ENCODE measurements at places on chromosomes 1 and 21.
A peak's percentile ranks its signal among the peaks of the same experiment; 100 is the strongest.

- H3K4me3 ChIP-seq: no peak overlapping the region
- no peak for DNase-seq
- H3K4me1 ChIP-seq: peaks cover 43% of the 10 kb centered on the region
- peaks cover 11% of the 10 kb centered on the region for H3K36me3 ChIP-seq
- no peaks in the 10 kb centered on the region for H3K27me3 ChIP-seq
- no peak overlapping the region for H3K27ac ChIP-seq
Observed at GRCh38 chr1:183913567-183913993, 108.7 kb downstream of the RGL1 start.

- H3K4me1 ChIP-seq: peaks cover 13% of the 10 kb centered on the region
- DNase-seq: no peak
- peaks cover 69% of the 10 kb centered on the region for H3K36me3 ChIP-seq
- no peaks in the 10 kb centered on the region for H3K27me3 ChIP-seq
- no peak overlapping the region for H3K27ac ChIP-seq
- H3K4me3 ChIP-seq: no peak overlapping the region
Observed at GRCh38 chr21:46567348-46567747, 37.5 kb downstream of the S100B start.

- peaks cover 2% of the 10 kb centered on the region for H3K27me3 ChIP-seq
- H3K36me3 ChIP-seq: no peaks in the 10 kb centered on the region
- H3K4me1 ChIP-seq: no peaks in the 10 kb centered on the region
- H3K4me3 ChIP-seq: no peak overlapping the region
Observed at GRCh38 chr1:13607002-13607401, 23.4 kb downstream of the PDPN start.

- no peak overlapping the region for H3K27ac ChIP-seq
- DNase-seq: no peak
- H3K27me3 ChIP-seq: no peaks in the 10 kb centered on the region
- H3K36me3 ChIP-seq: peaks cover 19% of the 10 kb centered on the region
- H3K4me3 ChIP-seq: no peak overlapping the region
Observed at GRCh38 chr1:236204656-236205055, 62.3 kb downstream of the GPR137B start.

DNA sequence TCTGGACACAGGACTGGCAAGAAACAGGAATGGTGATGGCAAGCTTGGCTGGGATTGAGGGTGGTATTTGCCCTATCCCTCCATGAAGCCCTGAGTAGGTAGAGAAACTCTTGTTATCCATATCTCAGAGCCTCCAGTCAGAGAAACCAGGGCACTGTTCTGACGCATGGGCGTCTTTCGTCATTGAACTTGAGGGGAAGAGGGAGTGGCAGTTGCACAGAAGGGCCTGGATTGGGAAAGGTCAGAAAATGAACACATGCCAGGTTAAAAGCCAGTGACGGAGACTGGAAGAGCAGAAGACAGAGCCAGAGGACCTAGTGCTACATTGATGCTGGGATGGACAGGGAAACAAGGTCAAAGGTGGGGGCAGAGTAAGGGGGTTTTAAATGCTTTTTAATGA lies 516.7 kb downstream of the PLPP3 start:
- H3K4me3 ChIP-seq: no peak overlapping the region
- no peaks in the 10 kb centered on the region for H3K36me3 ChIP-seq
- H3K27me3 ChIP-seq: no peaks in the 10 kb centered on the region
- no peaks in the 10 kb centered on the region for H3K4me1 ChIP-seq
- no peak for DNase-seq

GRCh38 chr1:192812420-192813209 lies 3.8 kb downstream of the RGS2 start:
- no peak overlapping the region for H3K27ac ChIP-seq
- H3K4me1 ChIP-seq: peaks cover 12% of the 10 kb centered on the region
- DNase-seq: no peak

DNA sequence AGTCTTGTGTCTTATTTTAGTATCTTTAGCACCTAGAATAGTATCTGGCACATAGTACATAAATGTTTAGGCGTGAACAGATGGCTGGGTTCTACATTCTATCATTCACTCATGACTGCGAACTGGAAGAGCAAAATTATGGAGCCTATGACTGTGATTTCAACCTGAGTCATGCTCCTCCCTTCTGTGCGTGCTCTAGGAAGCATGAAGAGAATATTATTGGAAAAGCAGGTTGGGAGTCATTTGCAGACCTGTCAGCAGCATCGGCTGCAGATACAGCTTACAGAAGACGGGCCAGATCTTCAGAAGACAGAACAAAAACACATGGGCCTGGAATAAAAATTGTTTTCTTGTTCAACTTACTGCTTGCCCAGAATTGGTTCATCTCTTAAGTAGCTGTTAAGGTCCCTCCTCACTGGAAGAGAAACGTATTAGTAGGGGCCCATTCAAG lies 344.0 kb upstream of the USP24 start:
- H3K4me3 ChIP-seq: no peak overlapping the region
- no peak for DNase-seq
- no peak overlapping the region for H3K27ac ChIP-seq
- no peaks in the 10 kb centered on the region for H3K36me3 ChIP-seq

- H3K27me3 ChIP-seq: no peaks in the 10 kb centered on the region
- no peaks in the 10 kb centered on the region for H3K36me3 ChIP-seq
- no peak overlapping the region for H3K27ac ChIP-seq
- no peak for DNase-seq
- no peak overlapping the region for H3K4me3 ChIP-seq
Observed at GRCh38 chr1:80305466-80305865, 1298.9 kb upstream of the ADGRL4 start.

DNA sequence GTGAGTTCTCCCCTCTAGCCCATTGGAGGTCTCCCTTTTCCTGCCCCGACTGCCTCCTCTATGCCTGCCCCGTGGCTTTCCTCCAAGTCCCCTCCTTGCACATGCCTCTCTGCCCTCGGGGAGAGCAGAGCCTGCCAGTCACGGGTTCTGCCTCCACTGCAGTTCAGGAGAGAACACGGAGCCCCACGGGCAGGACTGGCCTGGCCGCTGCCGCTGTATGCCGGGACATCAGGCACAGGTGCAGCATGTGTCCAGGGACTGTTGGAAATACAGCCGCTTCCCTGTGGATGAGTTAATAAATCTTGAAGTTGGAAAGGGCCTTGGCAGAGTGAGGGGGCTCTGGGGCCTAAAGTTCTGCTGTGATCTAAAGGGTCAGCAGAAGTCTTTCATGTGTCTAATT lies 676.6 kb downstream of the MATN1 start:
- no peaks in the 10 kb centered on the region for H3K4me1 ChIP-seq
- H3K4me3 ChIP-seq: no peak overlapping the region
- H3K36me3 ChIP-seq: no peaks in the 10 kb centered on the region

DNA sequence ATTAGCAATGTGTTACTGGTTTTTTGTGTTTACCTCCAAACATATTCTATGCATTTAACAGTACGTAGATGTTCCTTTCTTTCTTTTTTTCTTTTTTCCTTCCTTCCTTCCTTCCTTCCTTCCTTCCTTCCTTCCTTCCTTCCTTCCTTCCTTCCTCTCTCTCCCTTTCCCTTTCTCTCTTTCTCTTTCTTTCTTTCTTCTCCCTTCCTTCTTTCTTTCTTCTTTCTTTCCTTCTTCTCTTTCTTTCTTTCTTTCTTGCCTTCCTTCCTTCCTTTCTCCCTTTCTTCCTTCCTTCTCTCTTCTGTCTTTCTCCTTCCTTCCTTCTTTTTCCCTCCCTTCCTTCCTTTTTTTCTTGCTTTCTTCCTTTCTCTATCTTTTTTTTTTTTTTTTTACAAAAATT lies 46.2 kb upstream of the GNG12 start:
- no peaks in the 10 kb centered on the region for H3K4me1 ChIP-seq
- no peak overlapping the region for H3K4me3 ChIP-seq

DNA sequence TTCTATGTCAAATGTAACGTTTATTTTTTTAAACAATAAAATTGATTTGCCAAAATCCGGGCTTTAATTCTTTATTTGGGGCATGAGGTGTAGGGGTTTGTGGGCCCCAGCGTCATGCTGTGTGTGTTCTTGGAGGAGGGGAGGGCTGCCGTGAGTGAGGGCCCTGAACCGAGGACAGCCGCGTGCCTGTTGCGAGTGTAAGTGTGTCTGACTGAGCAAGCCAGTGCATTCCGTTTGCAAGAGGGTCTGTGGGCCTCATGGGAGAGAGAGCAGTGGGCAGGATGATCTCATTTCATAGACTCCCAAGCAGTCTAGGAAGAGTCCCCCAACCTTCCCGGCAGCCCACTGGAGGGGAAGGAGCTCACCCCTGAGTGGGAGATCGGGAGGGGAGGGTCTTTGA lies 21.4 kb upstream of the SPSB1 start:
- no peak overlapping the region for H3K27ac ChIP-seq
- peaks cover 11% of the 10 kb centered on the region for H3K36me3 ChIP-seq
- no peak overlapping the region for H3K4me3 ChIP-seq
- no peak for DNase-seq

- H3K4me3 ChIP-seq: no peak overlapping the region
- no peak overlapping the region for H3K27ac ChIP-seq
- H3K4me1 ChIP-seq: no peaks in the 10 kb centered on the region
- DNase-seq: no peak
Observed at GRCh38 chr1:55986003-55986402, 593.4 kb downstream of the PLPP3 start.

GRCh38 chr1:103561643-103562395 lies 9.6 kb upstream of the AMY2B start:
- H3K36me3 ChIP-seq: peaks cover 2% of the 10 kb centered on the region
- no peaks in the 10 kb centered on the region for H3K27me3 ChIP-seq
- H3K4me3 ChIP-seq: no peak overlapping the region
- DNase-seq: no peak

- peaks cover 55% of the 10 kb centered on the region for H3K4me1 ChIP-seq
- no peak overlapping the region for H3K4me3 ChIP-seq
- no peak for DNase-seq
- no peaks in the 10 kb centered on the region for H3K27me3 ChIP-seq
- H3K27ac ChIP-seq: peak overlapping the region; percentile 56
- peaks cover 64% of the 10 kb centered on the region for H3K36me3 ChIP-seq
Observed at GRCh38 chr21:43869486-43870325, 4.7 kb downstream of the AGPAT3 start.

GRCh38 chr1:159922511-159923202 lies 2.6 kb downstream of the TAGLN2 start:
- no peaks in the 10 kb centered on the region for H3K27me3 ChIP-seq
- peaks cover 56% of the 10 kb centered on the region for H3K36me3 ChIP-seq
- H3K27ac ChIP-seq: peak overlapping the region; percentile 99

DNA sequence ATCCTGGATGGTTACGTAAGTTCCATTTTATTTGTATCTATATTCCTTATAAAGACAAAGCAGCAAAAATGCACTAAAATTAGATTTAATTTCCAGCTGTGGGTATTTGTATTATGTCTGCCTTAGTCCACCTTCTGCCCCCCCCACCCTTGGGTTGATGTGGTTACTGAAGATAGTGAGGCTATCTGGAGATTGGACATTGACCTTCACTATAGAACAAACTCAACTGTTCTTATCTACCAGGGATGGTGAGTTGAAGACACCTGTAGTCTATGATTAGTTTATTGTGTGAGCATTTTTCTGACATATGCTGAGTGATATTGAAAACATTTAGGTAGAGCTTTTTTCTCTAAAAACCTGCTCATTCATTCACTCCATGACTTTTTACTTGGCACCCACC lies 122.2 kb downstream of the NFIA start:
- H3K27me3 ChIP-seq: peaks cover 2% of the 10 kb centered on the region
- H3K4me1 ChIP-seq: no peaks in the 10 kb centered on the region
- no peaks in the 10 kb centered on the region for H3K36me3 ChIP-seq
- H3K27ac ChIP-seq: no peak overlapping the region

- DNase-seq: no peak
- H3K4me1 ChIP-seq: peaks cover 27% of the 10 kb centered on the region
- no peaks in the 10 kb centered on the region for H3K27me3 ChIP-seq
- peak overlapping the region; percentile 89 for H3K27ac ChIP-seq
- peaks cover 30% of the 10 kb centered on the region for H3K36me3 ChIP-seq
Observed at GRCh38 chr1:32627596-32628162, 22.7 kb downstream of the ZBTB8OS start.

DNA sequence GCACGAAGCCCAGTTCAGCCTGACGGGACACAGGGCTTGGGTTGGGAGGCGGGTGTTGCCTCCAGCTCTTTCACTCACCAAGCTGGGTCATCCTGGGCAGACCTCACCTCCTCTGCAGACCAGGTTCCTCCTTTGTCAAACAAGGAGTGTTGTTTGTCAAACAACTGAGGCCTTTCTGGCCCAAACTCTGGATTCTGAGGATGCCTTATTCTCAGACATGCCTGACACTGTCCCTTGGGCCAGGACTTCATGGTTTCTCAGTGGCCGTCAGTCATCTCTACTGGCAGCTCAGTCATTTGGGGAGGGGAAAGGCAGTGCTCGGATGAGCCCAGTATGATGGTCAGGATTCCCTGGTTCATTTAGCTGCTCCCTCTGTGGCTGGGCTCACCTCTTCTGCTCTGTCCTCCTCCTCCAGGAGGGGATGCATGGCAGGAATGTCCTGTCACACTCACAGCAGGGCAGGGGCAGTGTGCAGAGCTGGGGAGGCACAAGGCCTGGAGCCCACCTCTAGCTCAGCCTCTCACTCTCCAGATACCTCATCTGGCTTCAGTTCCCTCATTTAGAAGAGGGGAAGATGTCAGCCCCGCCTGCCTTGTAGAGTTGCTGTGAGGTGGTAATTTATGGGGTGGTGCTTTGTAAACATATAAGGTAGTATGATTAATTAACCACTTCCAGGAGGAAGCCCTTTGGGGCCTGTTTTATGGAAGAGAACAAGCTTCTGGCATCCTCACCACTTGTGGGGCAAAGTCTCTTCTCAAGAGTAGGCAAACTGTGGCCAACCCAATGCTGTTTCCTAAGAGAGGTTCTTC lies 20.6 kb downstream of the SLC2A1 start:
- no peaks in the 10 kb centered on the region for H3K27me3 ChIP-seq
- DNase-seq: no peak
- peak overlapping the region; percentile 93 for H3K27ac ChIP-seq
- H3K4me3 ChIP-seq: peak overlapping the region; percentile 62
- H3K36me3 ChIP-seq: peaks cover 86% of the 10 kb centered on the region

- H3K27me3 ChIP-seq: no peaks in the 10 kb centered on the region
- DNase-seq: no peak
- peaks cover 22% of the 10 kb centered on the region for H3K36me3 ChIP-seq
- peaks cover 5% of the 10 kb centered on the region for H3K4me1 ChIP-seq
- no peak overlapping the region for H3K4me3 ChIP-seq
Observed at GRCh38 chr1:149967646-149968045, 31.0 kb upstream of the MTMR11 start.

GRCh38 chr1:189356206-189356605 lies 1121.5 kb downstream of the BRINP3 start:
- H3K4me3 ChIP-seq: no peak overlapping the region
- no peaks in the 10 kb centered on the region for H3K36me3 ChIP-seq
- H3K4me1 ChIP-seq: no peaks in the 10 kb centered on the region
- no peak for DNase-seq
- no peak overlapping the region for H3K27ac ChIP-seq
- H3K27me3 ChIP-seq: no peaks in the 10 kb centered on the region

- no peaks in the 10 kb centered on the region for H3K36me3 ChIP-seq
- peaks cover 21% of the 10 kb centered on the region for H3K27me3 ChIP-seq
- H3K27ac ChIP-seq: no peak within 1 kb of the TSS
- peaks cover 8% of the 10 kb centered on the region for H3K4me1 ChIP-seq
- peak; percentile 13 for DNase-seq
Observed at GRCh38 chr21:41953831-41954653, at the start of gene C2CD2. TSS of gene C2CD2 (minus strand) at chr21:41954018. CDS start at chr21:41953648, 370 bp downstream.

DNA sequence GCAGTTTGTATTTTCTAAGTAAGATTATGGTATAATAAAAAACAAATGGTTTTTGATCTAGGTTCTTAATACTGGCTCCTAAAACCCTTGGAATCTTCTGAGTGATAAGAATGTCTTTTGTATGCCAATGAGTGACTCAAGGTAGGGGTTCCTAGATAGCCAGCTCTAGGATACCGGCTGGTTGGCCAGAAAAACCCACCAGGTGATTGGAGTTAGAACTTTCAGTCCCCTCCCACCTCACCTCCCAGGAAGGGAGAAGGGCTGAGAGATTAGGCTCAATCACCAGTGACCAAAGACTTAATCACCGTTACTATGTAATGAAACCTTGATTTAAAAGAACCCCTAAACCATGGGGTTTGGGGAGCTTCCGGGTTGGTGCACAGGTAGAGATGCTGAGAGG lies 8.7 kb upstream of the BRDT start:
- no peak for DNase-seq
- H3K4me1 ChIP-seq: no peaks in the 10 kb centered on the region
- H3K27ac ChIP-seq: no peak overlapping the region
- H3K4me3 ChIP-seq: no peak overlapping the region
- H3K36me3 ChIP-seq: no peaks in the 10 kb centered on the region
